ENCODE measurements at places on chromosomes 4 and X.

DNA sequence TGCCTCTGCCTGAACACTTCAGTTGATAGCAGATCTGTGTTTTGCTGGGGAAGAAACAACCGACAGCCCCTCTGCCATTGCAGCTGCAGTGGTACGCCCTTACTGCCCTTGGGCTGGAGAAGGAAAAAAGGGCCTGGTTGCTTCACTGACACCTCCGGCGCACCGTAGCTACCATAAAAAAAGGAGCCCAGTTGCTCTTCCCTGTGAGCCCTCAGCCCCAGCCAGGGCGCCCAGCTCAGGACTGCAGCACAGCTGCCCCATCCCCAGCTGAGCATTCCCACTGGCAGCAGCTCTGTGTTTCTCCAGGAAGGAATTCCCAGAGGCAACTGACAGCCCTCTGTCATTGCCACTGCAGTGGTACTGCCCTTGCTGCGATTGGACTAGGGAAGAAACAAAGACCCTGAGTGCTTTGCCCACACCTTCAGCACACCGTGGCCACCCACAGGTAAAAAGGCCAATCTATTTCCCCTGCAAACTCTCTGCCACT is 142.7 kb downstream of the DKK2 start:
- no peak for DNase-seq

DNA sequence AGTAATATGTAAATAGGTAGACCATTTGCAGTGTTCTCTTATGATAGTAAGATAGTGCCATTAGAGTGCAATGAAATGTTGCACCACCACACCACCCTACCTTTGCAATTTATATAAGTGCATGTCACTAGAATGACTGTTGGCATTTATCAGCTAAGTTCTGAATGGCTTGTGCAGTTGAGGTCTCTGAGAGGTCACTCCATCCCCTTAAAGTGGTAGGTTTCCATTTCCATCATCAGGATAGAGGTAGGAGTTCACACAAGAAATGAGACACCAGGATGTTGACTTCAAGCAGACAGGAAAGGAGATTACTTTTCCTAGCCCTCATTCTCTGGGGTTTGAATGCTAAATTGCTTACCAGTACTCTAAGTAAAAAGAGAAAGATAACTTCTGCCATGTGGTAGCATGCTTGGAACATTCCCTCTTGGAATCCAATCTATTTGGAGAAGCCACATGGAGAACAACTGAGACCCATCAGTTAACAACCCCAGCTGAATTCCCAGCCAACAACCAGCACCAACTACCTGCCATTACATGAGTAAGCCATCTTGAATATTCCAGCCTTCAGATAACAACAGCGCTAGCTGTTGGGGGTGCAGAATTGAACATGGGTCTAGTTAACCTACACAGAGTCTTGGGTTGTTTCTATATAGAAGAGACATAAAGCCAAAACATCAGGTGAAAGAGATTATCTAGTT is 6.7 kb upstream of the LRBA start:
- DNase-seq: no peak

- DNase-seq: no peak
Measured at GRCh38 chr4:150090836-150091235, 12.6 kb downstream of the DCLK2 start.

GRCh38 chr4:152081024-152081423 is 320.2 kb upstream of the GATB start:
- DNase-seq: no peak

- DNase-seq: no peak
Measured at GRCh38 chrX:153441296-153441695, 4.6 kb downstream of the TREX2 start.

GRCh38 chr4:184444953-184445309 is 29.4 kb downstream of the IRF2 start:
- DNase-seq: no peak

- DNase-seq: no peak
Measured at GRCh38 chr4:82482387-82482786, 52.0 kb downstream of the ENOPH1 start.

DNA sequence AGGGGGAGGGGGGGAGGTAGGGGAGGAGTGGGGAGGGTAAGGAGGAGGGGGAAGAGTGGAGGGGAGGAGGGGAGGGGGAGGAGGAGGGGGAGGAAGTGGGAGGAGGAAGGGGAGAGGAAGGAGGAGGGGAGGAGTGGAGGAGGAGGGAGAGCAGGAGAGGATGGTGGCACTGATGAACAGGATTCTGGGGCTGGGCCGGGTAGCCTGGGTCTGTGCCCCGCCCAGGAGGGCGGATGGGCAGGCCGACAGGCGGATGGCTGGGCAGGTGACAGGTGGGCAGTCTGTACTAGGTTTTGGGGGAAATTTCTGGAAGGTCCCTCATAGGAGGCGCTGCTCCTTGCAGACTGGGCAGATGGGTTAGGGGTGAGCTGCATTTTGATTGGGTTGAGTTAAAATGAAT is 66.0 kb upstream of the ADRA2C start:
- no peak for DNase-seq

DNA sequence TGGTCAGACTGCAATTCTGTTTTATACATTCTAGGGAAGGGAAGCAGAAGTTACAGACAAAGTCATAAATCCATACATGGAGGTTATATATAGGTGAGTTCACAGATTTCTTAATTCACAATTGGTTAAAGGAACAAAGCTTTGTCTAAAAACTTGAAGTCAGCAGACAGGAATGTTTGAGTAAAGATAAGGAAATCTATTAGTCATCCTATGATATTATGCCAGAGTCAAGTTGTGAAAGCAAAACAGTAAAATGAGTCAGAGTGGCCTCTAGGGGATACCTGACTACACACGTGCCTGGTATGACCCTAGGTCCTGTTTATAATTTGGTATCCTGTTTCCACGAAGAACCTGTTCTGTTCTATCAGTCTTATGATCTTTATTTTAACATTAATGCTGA is 31.5 kb downstream of the ACTRT1 start:
- peak; percentile 23 for DNase-seq

DNA sequence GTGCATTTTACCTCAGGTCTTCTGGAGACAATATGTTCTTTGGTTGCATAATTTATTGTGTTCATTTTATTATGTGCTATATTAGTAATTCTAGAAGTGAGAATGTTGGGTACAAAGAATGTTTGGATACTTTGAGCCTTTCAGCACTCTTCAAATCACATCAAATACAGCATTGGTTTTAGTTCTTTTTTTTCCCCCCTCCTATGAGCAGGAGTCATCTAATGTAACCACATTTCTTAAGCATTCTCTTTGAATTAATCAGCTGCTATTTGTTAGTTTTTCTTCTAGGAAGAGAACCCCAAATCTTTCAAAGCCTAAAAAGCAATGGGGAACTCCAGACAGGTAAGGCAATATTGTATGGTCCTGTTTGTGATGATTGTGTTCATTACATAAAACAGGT is 46.7 kb downstream of the ARL9 start:
- DNase-seq: no peak

DNA sequence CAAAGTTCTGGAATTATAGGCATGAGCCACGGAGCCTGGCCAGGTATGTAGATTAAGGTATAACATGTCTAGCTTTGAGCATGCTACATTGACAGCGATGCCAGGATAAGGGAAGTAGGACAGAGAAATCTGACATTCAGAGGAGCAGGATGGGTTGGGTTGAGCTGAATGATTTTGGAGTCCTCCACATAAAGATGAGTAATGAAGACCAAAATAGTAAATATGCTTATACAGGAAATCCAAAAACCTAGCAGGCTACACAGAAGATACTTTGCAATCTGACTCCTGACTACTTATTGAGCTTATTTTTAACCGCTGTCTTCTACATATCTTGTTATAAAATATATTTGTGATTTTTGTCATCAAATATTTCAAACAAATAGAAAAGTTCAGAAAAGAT is 69.7 kb downstream of the PDGFC start:
- DNase-seq: no peak

- DNase-seq: no peak
Measured at GRCh38 chrX:9420275-9421265, 44.3 kb upstream of the TBL1X start.

- DNase-seq: no peak
Measured at GRCh38 chr4:185534866-185535611, at the start of gene PDLIM3. Gene PDLIM3, minus strand, starts transcription at chr4:185535507. Its CDS starts 73 bp downstream, at chr4:185535434.

DNA sequence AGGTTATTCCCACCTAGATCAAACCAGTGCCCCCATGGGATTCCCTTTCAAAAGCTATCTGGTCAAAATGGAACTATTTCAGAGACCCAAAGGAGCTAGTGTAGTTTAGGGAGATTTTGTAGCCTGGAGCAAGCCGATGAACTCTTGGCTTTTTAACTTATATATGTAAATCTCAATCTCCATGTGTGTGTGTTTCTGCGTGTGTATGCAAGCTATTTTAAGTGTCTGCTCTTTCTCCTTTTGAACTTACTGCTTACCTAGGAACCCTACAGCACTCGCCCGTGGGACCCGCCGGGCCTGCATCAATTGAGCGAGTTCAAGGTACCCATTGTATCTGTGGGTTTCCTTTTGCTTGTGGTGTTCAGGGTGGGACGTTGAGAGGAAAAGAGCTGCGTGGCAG is 10.4 kb downstream of the CSTF2 start:
- no peak for DNase-seq

DNA sequence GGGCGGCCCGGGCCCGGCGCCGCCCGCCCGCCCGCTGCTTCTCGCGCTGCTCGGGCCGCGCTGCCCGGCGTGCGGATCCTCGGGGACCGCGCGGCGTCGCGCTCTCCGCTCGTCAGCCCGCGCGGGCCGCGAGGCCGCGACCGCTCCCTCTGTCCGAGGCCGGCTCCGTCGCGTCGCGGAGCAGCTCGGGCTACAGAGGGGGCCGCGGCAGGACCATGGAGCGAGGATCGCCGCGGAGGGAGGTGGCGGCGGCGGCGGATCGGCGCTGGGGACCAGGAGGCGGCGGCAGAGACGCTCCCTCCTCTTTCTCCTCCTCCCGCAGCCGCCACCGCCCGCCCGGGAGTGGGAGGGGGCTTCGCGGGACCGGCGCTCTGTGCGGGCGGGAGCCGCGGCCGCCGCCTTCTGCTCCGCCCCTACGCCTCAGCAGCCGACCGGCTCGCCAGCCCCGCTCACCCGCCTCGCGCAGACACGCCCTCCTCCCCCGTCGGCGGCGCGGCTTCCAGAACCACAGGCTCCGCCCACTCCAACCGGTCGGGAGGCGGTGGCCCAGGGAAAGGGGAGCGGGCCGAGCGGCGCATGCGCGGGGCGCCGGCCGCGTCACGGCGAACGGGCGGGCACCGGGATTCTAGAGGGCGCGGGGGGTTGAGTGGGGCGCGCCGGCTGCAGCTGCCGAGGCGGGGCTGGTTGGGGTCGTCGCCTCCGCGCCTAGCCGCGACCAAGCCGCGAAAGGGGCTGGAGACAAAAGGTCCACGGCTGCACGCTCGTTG is at the start of gene CASK:
Gene CASK (minus strand): TSS at position 344 of the 767 bp plus-strand sequence. CDS start 566 bp downstream, outside the sequence.
- peak; percentile 31 for DNase-seq

DNA sequence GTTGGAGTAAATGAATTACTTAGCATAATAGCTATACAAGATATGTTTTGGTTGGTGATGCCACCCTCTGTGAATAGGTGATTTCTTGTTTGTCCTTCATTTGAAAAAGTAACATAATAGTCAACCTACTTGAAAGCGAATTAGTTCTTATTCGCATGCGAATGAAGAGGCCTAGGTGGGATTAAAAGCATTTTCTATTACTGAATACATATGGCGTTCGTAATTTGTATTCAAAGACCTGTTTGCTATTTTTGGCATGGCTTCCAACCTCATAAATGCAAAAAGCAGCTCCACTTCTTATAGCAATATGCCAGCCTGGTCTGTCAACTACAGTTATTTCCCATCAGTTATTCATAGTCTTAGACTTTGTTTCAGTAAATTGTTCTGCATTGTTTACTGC is 261.3 kb downstream of the TENM3 start:
- DNase-seq: no peak

- DNase-seq: no peak
Measured at GRCh38 chr4:54473798-54474197, 184.0 kb upstream of the KIT start.

DNA sequence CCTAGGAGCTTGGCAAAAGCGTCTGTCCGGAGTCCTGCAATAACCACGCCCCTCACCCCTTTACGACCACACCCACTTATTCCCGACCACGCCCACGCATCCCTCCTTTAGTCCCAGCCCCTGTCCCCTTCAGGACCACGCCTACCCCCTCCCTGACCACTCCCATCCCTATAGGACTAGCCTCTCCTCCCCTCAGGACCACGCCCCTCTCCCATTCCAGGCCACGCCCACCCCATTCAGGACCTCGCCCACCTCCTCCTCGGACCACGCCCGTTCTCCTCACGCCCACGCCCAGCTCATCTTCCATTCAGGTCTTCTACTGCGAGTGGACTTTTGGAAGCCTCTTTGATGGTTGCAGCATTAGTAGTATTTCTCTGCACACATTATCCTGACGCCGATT is 131.2 kb upstream of the STX18 start:
- DNase-seq: no peak

DNA sequence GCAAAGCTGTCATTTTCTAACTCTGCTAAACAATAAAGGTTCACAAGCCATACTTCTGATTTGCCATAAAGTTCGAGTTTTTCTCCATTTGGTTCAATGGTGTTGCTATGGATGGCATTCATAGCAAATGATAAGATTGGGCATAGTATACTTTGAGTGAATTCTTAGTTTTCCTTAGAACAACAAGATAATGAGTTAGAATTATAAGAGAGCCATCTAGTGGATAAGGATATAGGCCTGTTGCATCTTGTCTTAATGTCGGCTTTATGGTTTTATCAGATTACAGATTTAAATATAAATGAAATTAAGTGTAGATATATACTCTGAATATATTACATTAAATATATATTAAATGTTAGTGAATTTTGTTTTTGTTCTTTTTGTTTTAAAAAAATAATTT is 644.6 kb downstream of the IL1RAPL1 start:
- DNase-seq: no peak

DNA sequence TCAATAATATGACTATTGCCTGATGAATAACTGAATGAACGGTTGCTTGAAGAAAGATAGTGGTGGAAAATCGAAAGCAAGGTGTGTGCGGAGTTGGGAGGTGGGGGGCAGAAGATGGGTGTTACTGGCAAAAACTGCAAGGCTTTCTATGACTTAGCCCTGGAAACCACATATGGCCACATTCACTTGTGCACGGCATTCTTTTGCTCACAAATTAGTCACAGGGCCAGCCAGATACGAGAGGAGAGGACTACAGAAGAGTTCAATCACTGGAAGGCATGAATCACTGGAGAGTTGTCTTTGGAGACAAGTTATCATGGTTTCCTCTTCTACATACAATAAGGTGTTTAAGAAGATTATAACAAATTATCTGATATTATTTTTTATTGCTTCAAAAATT is 626.5 kb upstream of the CPEB2 start:
- DNase-seq: peak; percentile 13

GRCh38 chrX:57772637-57773036 is 92.6 kb upstream of the NLRP2B start:
- DNase-seq: no peak

Data from non-pigmented ciliary epithelial cell (primary cell).